Activated T-cell treated with anti-CD3 and anti-CD28 coated beads, Interleukin-2, amount 50 U/mL, for 1 hour (primary cell): ENCODE measurements at places on chromosomes 4 and X.

DNA sequence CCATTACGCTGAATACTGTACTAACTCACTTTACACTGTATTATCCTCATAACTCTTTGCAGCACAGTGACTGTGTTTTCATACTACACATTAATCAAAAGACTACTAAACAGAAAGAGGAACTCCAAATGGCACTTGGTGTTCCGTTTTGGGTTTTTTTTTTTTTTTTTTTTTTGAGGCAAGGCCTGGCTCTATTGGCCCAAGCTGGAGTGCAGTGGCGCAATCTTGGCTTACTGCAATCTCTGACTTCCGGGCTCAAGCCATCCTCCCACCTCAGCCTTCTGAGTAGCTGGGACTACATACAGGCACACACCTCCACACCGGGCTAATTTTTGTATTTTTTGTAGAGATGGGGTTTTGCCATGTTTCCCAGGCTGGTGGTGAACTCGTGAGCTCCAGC is 10.7 kb downstream of the KLHL8 start:
- no peak for DNase-seq

DNA sequence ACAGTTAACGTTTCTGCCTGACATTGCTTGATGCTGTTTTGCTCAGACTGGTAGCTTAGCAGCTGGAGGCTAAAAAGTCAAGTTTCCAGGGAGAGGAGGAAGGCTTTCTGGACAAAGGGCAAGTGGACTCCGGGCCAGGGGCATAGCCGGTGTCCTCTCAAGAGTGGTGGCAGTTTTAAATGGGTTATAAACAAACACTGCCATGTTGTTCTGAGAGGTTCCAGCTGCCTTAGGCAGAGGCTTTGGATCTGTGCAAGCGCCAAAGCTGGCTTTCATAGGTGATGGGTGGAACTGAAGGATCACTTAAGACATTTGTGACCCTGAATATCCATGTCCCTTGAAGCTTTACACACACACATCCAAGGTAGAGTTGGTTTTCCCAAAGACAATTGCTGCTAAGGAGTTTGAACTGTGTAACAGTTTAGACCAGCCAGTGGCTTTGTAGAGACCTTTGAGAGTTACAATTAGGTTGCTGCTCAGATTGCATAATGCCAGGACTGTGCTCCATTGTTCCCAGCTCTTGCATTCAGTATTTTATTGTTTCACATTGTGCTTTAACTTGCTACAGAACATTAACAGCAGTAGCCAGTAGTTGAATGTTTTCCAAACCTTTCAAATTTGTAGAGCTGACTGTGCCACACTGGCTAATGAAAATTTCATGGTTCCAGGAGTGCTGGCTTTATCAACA is 54.1 kb upstream of the AP1S2 start:
- DNase-seq = no peak

DNA sequence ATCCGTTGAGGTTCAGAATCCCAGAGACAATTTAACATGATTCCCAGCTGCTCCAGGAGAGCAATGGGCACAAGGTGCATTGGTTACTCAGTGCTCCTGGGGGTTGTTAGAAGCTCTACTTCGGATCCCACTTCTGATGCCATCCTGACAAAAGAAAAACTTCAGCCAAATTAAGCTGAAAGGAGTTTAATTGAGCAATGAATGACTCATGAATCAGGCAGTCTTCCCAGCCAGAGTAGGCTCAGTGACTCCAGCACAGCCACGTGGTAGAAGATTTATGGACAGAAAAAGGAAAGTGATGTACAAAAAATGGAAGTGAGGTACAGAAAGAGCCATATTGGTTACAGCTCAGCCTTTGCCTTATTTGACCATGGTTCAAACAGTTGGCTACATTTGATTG is 95.7 kb downstream of the PWWP3B start:
- no peak for DNase-seq

GRCh38 chr4:54090804-54091623 is 8.9 kb upstream of the GSX2 start:
- peak; percentile 47 for DNase-seq

DNA sequence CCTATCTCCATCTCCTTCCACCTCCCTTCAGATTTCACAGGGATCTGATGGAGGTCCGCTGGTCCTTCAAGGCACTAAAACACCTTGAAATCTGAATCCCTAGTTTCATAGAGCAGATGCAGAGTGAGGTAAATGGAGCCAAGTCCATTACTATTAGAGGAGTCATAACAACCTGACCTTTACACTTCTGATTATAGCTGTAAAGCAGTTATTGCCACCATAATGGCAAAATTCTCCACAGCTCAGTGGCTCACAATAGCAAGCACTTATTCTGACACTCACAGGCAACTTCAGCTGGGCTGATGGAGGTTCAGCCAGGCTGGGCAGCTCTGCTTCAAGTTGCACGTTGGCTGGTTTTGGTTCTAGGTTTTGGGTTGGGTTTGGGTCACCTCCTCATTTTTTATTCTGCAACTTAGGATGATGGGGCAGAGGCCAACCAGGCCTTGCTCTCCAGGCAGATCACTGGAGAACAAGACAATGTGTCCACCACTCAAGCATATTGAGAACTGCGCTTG is 51.4 kb upstream of the LRAT start:
- DNase-seq = no peak

- no peak for DNase-seq
Measured at GRCh38 chrX:153688506-153688905, 780 bp downstream of the SLC6A8 start.

DNA sequence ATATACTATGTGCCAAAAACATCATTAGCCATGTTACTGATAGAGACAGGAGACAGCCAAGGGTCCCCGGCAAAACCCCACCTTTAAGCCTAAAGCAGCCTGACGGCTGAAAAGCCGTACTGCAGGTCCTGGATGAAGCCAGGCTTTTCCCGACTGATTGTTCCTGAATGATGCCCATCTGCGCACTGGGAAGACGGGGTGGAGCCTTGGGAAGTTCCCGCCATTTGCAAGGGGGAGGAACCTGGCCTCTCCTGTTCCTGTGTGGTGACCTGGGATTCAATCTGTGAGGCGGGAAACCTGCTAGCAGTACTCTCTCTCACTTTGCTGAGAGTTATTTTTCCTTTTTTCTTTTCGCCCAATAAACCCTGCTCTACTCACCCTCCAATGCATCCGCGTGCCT is 15.1 kb upstream of the CAMK2D start:
- DNase-seq = no peak

GRCh38 chr4:128322311-128322710 is 34.7 kb upstream of the PGRMC2 start:
- no peak for DNase-seq

DNA sequence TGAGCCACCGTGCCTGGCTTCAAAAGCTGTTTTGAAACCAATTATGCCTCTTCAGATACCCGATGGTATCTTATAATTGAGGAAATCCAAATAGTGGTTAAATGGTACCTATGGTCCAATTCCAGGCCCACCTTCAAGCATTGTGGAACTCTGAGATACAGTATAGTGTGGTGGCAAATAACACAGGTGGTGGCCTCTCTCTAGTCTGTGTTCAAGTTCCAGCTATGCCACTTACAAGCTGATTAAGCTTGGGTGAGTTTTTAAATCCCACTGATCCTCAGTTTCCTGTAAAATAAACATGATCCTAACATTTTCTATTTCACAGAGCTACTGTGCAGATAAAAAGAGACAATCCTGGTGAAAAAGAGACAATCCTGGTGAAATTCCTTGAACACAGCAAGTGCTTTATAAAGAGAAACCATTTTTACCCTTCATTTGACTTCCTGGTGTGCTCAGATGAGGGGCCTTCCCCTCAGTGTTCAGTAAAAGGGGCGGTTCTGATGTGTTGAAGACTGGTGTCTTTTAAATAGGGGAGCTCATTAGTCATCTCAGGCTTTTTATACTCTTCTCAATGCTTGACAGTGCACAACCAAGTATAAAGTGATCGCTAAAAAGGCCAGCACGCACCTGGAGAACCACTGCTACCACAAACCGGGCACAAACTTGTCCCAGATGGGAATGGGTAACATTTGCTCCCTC is 30.8 kb upstream of the CD40LG start:
- no peak for DNase-seq

- no peak for DNase-seq
Measured at GRCh38 chr4:48149827-48150370, 15.8 kb upstream of the TXK start.

DNA sequence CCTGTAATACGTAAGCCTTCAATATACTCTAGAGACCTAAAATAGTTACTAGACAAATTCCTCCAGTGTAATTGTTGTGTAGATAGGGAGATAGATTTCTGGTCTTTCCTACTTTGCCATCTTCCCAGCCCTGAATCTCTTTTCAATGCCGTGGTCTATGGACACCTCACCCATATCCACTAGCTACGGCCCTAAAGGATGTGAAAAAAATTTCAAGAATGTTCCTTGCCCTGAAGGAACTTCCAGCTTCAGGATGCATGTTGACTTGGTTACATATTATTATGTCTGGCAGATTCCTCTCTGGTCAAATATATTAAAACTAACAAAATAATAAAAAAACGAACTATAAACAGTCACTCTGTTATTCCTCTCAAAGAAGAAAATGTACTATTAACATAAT is 52.4 kb upstream of the TSPAN5 start:
- DNase-seq = no peak

GRCh38 chr4:8841678-8842268 is 29.9 kb downstream of the HMX1 start:
- DNase-seq = no peak

- no peak for DNase-seq
Measured at GRCh38 chr4:76090241-76090691, 15.8 kb downstream of the ART3 start.

DNA sequence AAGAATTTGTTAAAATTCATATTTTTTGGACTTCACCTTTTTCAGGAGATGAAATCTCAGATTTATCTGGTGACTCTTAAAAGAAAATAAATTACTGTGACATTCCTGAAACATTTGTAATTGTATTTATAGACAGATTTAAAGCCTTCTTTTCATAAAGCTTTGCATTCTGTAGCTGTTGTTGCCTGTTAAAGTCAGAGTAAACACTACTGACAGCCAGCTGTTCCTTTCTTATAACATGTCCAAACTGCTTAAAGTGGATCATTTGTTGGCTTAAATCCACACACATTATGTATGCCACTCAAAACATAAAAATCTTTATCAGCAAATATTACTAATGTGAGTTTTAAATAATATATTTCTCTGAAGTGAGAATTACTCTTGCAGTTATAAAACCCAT is 157.5 kb downstream of the TECRL start:
- no peak for DNase-seq

DNA sequence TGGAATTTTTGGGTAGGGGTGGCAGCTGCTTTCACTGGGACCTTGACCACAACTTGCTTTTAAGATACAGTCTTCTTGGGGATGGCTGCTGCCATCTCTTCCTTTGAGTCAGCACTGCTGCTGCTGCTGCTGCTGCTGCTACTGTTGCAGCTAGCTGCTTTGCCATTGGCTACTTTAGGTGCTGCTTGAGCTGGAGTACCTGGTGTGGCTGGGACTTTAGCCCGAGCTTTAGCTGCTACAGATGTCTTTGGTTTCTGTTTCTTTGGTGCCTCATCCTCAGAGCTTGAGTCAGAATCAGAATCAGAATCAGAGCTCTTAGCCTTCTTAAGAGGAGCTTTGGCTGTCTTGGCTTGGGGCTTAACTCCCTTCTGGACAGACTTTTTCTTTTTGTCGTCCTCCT is 52.2 kb downstream of the FAM9B start:
- no peak for DNase-seq

- no peak for DNase-seq
Measured at GRCh38 chrX:10135561-10136399, 21.0 kb upstream of the CLCN4 start.

- DNase-seq = no peak
Measured at GRCh38 chr4:739569-739968, 33.9 kb downstream of the PCGF3 start.

GRCh38 chrX:110851780-110852179 is 56.2 kb upstream of the CHRDL1 start:
- no peak for DNase-seq

- DNase-seq = peak; percentile 79
Measured at GRCh38 chr4:108168671-108169523, at the start of gene LEF1. Gene LEF1 (minus strand): TSS chr4:108168932. CDS start chr4:108167767, 1,165 bp downstream.

DNA sequence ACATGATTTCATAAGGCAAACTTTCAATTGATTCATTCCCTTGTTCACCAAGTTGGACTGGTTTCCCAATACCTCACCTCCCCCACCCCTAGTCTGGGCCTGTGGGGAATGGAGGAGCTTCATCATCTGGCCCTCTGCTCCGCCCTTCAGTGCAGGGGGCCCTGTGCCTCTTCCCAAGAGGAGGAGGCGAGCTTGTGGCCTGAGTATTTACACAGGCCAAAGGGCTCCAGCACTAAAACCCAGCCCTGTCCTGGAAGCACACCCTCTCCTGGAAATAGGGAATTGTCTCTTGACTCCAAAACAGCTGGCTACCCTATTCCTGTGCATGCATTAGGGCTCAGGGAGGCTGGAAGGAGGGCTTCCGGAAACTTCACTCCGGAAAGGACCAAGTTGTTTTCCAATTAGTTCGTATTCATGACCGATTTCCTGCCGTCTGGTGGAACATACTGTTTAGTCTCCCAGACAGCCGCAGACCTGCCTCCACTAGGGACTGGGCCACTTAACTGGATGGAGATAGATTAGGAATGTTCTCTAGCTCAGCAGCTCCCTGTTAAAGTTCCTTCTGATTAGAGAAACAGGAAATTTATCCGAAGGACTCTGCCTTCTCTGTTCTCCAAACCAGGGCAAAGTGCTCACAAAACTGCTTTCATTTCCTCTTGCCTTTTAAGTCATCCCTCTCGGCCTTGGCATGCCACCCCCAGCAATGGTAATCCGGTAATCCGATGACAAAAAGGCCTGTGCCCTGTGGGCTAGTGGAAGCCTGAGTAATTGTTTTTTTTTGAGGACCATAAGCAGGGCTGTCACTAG is 5.8 kb downstream of the SRPX2 start:
- no peak for DNase-seq

DNA sequence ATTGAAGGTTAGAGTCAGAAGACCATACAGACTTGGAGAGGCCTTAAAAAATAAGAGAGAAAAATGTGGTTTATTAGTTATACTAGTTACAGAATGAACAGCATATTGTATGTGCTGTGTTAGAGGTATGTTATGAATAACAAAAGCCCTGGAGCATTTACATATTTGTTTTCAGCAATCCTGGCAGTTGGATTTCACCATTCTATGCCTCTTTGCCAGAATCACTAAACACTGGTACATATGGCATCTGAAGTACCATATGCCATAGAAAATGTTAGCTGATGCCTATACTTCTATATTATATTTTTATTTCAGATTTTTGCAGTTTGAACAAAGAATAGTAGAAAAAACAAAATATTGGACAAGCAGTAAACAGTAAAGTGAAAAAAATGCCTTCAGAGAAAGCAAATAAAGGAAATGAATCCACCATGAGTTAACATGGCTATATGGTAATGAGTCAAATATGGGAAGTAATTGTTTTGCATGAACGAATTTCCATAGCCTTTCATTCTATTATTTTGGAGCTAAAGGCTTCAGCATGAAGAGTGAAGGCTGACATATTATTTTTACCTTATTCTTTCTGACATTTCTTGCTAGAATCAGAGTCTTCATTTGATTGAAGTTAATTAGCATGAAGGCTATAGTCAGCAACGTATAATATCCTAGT is 41.9 kb upstream of the PRDM8 start:
- no peak for DNase-seq

DNA sequence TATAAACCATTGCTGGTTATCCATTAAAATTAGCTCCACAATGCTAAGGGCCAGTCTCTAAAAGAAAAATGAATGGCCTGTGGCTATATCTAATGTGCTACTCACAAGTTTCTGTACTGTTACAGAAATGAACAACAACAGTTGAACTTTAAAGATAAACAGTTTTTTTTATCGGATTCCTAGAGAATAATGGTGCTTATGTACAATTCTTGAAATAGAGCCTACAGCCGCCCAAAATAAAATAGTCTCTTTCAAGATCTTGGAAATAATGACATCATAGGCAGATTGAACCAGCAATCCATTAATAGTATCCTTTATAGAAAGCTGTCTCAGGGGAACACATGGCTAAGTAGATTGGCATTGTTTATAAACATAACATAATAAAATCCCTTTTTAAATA is 23.4 kb downstream of the PAK3 start:
- DNase-seq = no peak
